ENCODE measurements at places on chromosomes 2 and 18. TPM values are rescaled to one million over a fixed set of nuclear protein-coding genes. Genes with fewer than 3 reads are reported as not detected.

The CCDC68 gene
- 12.7 TPM for polyA plus RNA-seq

GRCh38 chr2:116733699-116734098, 1080.8 kb upstream of the DDX18 start:
- H3K27me3 ChIP-seq, result no peaks in the 10 kb centered on the region
- H3K4me1 ChIP-seq, result no peaks in the 10 kb centered on the region
- no peak overlapping the region for H3K4me3 ChIP-seq
- H3K36me3 ChIP-seq, result no peaks in the 10 kb centered on the region
- no peak for DNase-seq

GRCh38 chr2:98485453-98485755, 40.7 kb downstream of the INPP4A start:
- no peak for DNase-seq
- peaks cover 92% of the 10 kb centered on the region for H3K4me1 ChIP-seq
- H3K4me3 ChIP-seq, result no peak overlapping the region
- no peak overlapping the region for H3K27ac ChIP-seq
- H3K36me3 ChIP-seq, result no peaks in the 10 kb centered on the region

The SIX3 gene
- polyA plus RNA-seq, result not detected

DNA sequence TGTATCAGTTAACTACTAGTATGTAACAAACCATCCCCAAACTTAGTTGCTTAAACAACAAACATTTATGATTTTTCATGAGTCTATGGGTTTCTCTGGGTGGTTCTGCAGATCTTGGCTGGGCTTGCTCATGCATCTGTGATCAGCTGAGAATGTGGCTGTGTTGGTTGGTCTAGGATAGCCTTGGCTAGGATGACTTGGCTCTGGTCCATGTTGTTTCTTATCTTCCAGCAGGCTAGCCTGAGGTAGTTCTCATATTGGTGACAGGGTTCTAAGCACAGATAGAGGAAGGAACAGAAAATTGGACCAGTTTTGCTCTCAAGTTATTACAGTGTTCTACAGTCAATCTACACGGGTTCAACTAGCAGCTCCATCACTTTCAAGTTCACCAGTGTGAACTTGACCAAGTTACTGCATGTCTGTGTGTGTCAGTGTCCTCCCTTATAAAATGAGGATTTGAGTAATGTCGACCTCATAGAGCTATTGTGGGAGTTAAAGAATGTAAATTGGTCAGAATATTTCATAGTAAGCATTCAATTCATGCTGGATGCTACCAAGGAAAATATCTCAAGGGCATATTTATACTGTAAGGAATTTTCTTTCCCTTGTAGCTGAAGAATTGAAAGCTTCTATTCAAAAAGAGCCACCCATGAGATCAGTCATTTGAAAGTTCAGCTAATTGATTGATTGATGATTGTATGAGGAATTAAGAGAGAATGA, 65.3 kb downstream of the MYO3B start:
- DNase-seq, result no peak
- no peak overlapping the region for H3K27ac ChIP-seq
- peaks cover 30% of the 10 kb centered on the region for H3K27me3 ChIP-seq
- no peaks in the 10 kb centered on the region for H3K36me3 ChIP-seq

The C2orf66 gene
- polyA plus RNA-seq, result 0.03 TPM

DNA sequence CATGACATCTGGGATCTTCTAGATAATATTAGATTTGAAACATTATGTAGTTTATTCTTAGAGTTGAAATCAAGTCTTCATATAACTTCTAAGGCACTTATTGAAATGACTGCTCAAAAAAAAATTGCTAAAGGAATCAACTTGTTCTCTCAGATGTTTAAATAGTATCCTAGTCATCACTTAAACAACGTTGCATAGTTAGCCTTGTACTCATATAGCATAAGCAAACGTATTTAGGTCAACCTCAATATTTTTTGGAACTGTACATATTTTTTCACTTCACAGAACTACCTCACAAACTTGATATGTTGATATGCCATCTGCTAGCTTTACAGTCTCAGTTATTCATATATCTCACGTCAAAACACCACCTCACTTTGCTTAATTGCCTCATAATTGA, 47.1 kb upstream of the CREB1 start:
- DNase-seq, result no peak
- H3K36me3 ChIP-seq, result no peaks in the 10 kb centered on the region
- H3K4me1 ChIP-seq, result no peaks in the 10 kb centered on the region
- H3K27me3 ChIP-seq, result no peaks in the 10 kb centered on the region
- no peak overlapping the region for H3K4me3 ChIP-seq

The PRADC1 gene
- polyA plus RNA-seq, result 221 TPM
